ENCODE measurements at places on chromosomes 6 and 20.

DNA sequence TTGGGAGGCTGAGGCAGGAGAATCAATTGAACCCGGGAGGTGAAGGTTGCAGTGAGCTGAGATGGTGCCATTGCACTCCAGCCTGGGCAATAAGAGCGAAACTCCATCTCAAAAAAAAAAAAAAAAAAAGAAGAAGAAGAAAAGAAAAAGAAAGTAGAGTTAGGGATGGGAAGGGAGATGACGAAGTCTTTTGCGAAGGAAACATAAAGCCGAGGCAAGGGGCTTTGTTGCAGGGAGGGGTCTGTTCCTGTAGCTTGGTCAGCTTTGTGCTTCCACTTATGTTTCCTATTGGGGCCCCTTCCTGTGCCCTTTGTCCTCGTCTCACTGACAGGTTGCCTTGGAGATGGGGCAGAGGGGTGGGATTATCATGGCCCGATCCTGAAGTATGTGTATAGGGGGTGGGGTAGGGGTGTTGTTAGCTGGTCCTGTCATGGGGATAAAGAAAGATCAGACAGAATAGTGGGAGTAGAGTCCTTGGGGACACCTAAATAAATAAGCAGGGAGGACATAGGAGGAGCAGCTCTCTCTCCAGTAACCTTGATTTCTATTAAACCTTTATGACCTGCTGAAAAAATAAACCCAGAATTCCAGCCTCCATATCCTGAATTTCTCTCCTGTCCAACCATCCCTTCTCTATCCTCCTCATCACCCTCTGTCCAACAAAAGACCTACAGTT is 1.1 kb upstream of the CLIC1 start:
- peak; percentile 80 for DNase-seq

DNA sequence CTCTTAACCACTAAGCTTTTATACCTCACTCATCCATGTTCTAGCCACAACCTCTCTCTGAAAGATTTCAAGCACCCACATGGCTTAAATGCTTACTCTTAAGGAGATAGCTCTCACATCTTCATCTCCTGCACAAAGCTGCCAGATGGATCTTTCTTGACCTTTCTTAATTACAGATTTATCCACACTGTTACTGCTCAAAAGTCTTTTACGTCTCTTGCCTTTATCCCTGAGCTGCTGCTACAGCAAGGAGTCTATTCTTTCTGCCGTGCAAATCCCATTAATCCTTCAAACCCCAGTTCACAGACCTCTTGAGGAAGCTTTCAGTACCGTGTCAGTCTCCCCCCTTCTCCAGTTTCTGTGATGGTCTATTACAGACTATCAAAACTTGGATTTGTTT is 54.6 kb downstream of the B4GALT5 start:
- DNase-seq, result no peak

DNA sequence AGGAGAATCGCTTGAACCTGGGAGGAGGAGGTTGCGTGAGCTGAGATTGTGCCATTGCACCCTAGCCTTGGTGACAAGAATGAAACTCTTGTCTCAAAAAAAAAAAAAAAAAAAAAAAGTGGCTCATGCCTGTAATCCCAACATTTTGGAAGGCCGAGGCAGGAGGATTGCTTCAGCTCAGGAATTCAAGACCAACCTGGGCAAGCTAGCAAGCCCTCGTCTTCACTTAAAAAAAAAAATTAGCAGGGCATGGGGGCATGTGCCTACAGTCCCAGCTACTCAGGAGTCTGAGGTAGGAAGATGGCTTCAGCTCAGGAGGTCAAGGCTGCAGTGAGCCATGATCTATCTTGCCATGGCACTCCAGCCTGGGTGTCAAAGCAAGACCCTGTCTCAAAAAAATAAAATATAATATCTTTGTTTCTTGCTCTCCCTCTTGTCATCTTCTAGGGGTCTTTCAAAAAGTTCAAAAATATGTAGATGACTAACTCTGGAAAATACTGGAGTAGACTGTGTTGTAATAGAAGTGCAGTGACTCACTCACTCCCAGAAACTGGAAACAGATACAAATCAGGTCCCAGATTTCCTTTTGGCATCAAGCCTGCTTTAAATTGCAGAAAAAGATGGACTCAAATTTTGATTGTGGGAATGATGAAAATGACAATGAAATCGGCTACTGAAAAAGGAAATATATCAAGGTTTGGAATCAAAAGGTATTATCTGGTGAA is 2.8 kb upstream of the GINM1 start:
- DNase-seq, result peak; percentile 13

GRCh38 chr6:95431637-95432228 is 145.6 kb upstream of the MANEA start:
- peak; percentile 31 for DNase-seq

GRCh38 chr6:44967481-44967880 is 360.6 kb upstream of the RUNX2 start:
- DNase-seq, result no peak

- DNase-seq, result no peak
These were observed 22.2 kb downstream of the SERPINB6 start for GRCh38 chr6:2949121-2949520.

GRCh38 chr20:13121840-13122515 is 99.1 kb upstream of the ISM1 start:
- DNase-seq, result no peak

GRCh38 chr6:120764312-120764711 is 570.0 kb downstream of the TBC1D32 start:
- DNase-seq, result no peak

DNA sequence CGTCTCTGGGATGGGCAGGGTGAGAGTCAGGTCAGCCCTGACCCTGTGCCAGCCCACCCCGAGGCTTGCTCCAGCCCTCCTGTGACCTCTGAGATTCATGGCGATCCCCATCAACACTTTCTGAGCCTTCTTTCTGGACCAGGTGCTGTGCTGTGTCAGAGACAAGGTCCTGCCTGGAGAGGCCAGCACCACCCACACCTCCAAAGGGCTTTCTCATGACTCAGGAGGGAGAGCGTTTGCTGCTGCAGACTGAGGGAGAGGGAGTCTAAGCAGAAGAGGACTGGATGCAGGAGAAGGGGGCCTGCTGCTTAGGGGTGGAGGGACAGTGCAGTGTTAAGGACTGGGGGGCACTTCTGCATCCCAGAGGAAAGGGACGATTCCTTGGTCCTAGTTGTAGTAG is 193.5 kb downstream of the LRFN2 start:
- DNase-seq, result no peak

DNA sequence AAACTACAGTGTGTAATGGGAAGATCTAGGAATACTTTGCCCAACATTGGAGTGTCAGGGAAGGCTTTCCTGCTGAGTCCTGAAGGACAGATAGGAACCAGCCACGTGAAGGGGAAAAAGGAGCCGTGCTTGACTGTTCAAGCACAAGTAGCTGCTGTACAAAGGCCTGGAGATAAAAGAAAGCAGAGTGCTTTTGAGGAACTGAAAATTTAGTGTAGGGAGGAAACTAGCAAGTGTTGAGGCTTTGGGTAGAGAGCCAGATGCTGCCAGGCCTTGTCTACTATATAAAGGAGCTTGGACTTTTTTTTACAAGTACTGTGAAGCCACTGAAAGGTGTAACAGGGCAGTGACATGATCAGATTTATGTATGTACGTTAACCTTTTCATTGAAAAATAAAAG is 39.0 kb downstream of the DSE start:
- peak; percentile 61 for DNase-seq

DNA sequence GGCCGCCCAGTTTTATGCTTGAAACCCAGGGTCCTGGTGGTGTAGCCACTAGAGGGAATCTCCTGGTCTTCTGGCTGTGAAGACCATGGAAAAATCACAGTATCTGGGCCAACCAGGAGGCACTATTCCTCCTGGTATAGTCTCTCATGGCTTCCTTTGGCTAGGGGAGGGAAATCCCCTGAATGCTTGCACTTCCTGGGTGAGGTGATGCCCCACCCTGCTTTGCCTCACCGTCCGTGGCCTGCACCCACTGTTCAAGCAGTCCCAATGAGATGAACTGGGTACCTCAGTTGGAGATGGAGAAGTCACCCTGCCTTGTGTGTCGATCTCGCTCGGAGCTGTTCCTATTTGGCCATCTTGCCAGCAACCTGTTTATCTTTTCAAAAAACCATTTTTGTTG is 10.1 kb upstream of the ZNF337 start:
- no peak for DNase-seq

DNA sequence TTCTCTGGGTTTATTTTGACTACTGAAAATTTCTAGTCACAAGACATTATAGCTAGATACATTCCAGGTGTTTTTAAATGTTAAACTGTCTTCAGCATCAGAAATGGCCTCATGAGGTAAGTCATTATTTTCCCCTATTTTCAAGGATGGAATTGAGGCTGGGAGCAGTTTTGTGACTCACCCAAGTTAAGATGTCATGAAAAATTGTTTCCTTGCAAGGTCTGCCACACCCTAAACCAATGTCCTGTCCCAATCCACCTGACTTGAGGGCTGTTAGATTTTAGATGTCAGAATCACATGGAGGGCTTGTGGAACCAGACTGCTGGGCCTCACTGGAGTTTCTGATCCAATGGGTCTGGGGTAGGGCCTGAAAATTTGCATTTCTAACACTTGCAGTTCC is 16.9 kb downstream of the SLC22A3 start:
- no peak for DNase-seq
